RWPE2 (cell line): ENCODE measurements at places on chromosomes 7 and 10.

- no peak for DNase-seq
- no peak overlapping the region for H3K27ac ChIP-seq
- H3K36me3 ChIP-seq: no peaks in the 10 kb centered on the region
These were observed 42.4 kb downstream of the CCNY start for GRCh38 chr10:35378541-35379210.

- H3K27me3 ChIP-seq: no peaks in the 10 kb centered on the region
- H3K36me3 ChIP-seq: no peaks in the 10 kb centered on the region
- no peak overlapping the region for H3K4me3 ChIP-seq
These were observed 15.3 kb upstream of the ASB4 start for GRCh38 chr7:95470452-95470851.

GRCh38 chr7:3033136-3033535 lies 10.5 kb downstream of the CARD11 start:
- no peaks in the 10 kb centered on the region for H3K27me3 ChIP-seq
- no peak overlapping the region for H3K27ac ChIP-seq
- no peak overlapping the region for H3K4me3 ChIP-seq

DNA sequence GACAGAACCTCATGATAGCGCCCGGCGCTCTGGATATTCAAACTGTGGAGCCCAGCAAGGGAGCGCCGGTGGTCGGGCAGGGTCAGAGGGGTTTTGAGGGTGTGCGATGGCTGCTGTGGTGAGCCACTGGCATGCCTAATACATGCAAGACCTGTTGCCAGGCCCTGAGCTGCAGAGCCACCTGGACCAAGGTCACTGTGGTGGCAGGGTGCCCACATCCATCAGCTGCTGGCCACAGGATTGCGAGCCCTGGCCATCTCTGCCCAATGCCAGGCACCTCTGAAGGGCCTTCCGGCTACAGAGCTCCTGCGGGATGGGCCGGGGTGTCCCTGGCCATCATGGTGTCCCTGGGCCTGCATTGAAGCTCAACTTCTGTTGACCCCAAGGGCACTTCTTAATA lies 123.0 kb upstream of the TNRC18 start:
- no peak overlapping the region for H3K4me3 ChIP-seq
- no peaks in the 10 kb centered on the region for H3K36me3 ChIP-seq
- H3K4me1 ChIP-seq: peaks cover 4% of the 10 kb centered on the region
- no peak overlapping the region for H3K27ac ChIP-seq

GRCh38 chr10:95414844-95415485 lies 124.2 kb upstream of the PDLIM1 start:
- no peaks in the 10 kb centered on the region for H3K4me1 ChIP-seq
- no peak overlapping the region for H3K4me3 ChIP-seq
- H3K27me3 ChIP-seq: no peaks in the 10 kb centered on the region
- DNase-seq: no peak
- H3K36me3 ChIP-seq: no peaks in the 10 kb centered on the region
- no peak overlapping the region for H3K27ac ChIP-seq

- H3K27ac ChIP-seq: no peak overlapping the region
- DNase-seq: no peak
- H3K27me3 ChIP-seq: no peaks in the 10 kb centered on the region
- H3K36me3 ChIP-seq: peaks cover 60% of the 10 kb centered on the region
These were observed 220.0 kb downstream of the ARHGAP21 start for GRCh38 chr10:24503461-24504320.

DNA sequence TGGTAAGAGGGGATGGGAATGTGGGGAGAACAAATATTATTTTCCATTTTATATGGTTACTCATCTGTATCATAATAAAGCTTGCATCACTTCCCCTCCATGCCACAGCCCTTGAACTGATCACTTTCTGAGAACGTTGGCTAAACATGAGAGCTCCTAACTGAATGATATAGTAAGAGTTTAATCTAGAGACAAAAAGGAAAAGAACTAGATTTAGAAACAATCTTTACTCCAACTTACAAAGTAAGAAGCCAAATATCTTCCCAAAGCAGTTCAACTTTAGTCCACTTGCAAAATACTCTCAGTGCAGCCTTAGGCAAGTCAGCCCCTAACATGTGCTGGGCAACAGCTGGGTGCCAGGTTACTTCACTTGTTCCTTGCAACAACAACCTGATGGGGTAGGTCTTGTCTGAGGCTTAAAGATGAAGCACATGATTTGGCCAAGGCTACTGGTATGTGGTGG lies 20.3 kb downstream of the SMURF1 start:
- peaks cover 43% of the 10 kb centered on the region for H3K4me1 ChIP-seq
- no peaks in the 10 kb centered on the region; the same call in 1 of the 2 replicates for H3K36me3 ChIP-seq
- no peak overlapping the region for H3K4me3 ChIP-seq
- no peak for DNase-seq
- H3K27ac ChIP-seq: peak overlapping the region; percentile 67

DNA sequence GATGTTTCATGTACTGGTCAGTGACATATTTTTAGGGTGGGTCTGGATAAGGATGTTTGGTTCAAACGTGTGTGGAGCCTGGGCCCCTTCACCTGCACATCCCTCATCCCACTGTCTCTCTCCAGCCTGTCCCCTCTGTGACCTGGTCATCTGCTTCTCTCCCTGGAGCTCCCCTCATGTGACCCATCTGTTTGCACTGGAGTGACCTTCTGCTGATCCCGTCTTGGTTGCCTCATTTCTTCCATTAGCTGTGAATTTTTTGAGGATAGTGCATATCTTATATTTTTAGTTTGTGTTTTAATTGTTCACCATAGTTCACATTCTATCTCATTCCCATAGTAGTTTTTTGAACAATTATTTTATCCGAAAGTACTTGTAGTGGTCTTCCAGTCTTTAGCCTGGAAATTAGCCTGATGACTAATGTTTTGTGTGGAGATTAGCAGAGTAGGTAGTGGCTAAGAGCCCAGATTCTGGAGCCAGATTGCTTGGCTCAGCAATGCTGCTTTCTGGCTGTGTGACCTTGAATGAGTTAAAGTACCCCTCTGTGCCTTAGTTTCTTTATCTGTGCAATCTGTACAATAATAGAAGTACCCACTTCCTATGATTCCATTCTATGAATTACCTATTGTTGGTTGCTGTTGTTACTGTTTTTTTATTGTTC lies 224.5 kb downstream of the LRMDA start:
- H3K27me3 ChIP-seq: peaks cover 2% of the 10 kb centered on the region
- no peaks in the 10 kb centered on the region for H3K36me3 ChIP-seq
- no peak overlapping the region for H3K4me3 ChIP-seq
- no peak for DNase-seq
- peaks cover 3% of the 10 kb centered on the region for H3K4me1 ChIP-seq

DNA sequence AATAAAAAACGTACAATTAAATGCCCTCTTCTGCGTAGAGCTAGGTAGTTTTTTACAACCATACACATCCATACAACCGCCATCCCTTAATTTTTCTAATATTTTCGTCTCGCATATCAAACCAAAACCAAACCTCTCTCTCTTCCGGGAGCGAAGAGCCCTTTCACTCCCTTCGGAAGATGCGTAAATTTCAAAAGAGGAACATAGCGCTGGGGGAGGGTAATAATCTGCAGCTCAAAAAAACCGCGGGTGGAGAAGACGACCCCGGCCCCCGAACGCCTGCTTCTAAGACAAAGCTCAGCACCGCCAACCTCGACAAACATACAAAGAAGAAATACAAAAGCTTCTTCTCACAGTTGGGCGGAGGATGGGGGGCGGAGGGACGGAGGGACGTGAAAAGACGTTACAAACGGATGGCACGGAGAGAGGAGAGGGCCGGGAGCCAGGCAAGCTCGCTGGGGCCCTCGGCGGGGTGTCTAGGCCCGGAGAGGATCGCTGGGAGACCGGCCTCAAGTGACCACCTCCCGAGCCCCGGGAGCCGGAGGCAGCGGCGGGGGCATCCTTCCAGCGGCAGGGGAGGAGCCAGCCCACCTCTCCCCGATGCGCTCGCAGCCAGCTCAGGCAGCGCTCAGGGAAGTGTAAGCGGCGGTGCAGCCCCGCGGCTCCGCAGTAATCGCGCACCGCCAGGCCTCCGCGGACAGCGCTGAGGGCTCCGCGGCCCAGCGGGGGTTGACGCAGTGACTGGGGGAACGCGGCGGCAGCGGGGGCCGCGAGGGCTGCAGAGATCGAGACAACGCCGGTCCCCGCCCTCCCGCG lies 851 bp downstream of the MKRN1 start:
- DNase-seq: no peak
- peaks cover 5% of the 10 kb centered on the region for H3K4me1 ChIP-seq
- peak overlapping the region; percentile 72 for H3K27ac ChIP-seq
- H3K27me3 ChIP-seq: no peaks in the 10 kb centered on the region
- peak overlapping the region; percentile 70 for H3K4me3 ChIP-seq

- no peaks in the 10 kb centered on the region for H3K4me1 ChIP-seq
- H3K4me3 ChIP-seq: no peak overlapping the region
- no peaks in the 10 kb centered on the region for H3K36me3 ChIP-seq
- DNase-seq: no peak
- no peak overlapping the region for H3K27ac ChIP-seq
- no peaks in the 10 kb centered on the region for H3K27me3 ChIP-seq
These were observed 60.7 kb upstream of the FOXK1 start for GRCh38 chr7:4621396-4621795.

DNA sequence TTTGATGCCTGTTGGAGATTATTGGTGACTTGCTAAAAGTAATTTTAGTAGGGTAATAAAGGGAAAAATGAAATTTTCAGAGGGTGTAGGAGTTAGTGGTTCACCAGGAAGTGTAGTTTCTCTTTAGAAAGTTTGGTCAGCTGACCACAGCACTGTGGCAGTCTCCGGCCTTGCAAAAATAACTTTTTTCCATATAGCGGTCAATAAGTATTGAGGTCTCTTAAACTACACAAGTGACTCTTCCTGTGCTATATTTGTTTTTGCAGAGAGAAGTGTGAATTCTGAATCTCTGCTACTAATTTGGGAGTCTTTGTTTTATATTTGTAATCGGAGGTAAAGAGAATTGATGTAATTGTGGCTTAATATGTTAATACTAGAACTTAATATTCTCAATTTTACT lies 24.3 kb downstream of the PTPN12 start:
- no peak overlapping the region for H3K27ac ChIP-seq
- H3K4me3 ChIP-seq: no peak overlapping the region
- no peak for DNase-seq
- H3K36me3 ChIP-seq: peaks cover 34% of the 10 kb centered on the region

GRCh38 chr10:43872644-43873043 lies 224.0 kb upstream of the ZNF32 start:
- H3K36me3 ChIP-seq: no peaks in the 10 kb centered on the region
- DNase-seq: no peak
- H3K4me1 ChIP-seq: no peaks in the 10 kb centered on the region
- no peaks in the 10 kb centered on the region for H3K27me3 ChIP-seq
- no peak overlapping the region for H3K27ac ChIP-seq

GRCh38 chr7:122886357-122887081 lies at the start of gene CADPS2:
TSS of gene CADPS2 (minus strand) at chr7:122886460. CDS start at chr7:122886337, 123 bp downstream.
- DNase-seq: peak; percentile 82
- no peaks in the 10 kb centered on the region for H3K27me3 ChIP-seq
- H3K27ac ChIP-seq: peak within 1 kb of the TSS; percentile 21
- peak within 1 kb of the TSS; percentile 82 for H3K4me3 ChIP-seq
- no peaks in the 10 kb centered on the region for H3K36me3 ChIP-seq
- H3K4me1 ChIP-seq: peaks cover 13% of the 10 kb centered on the region
